ENCODE measurements at places on chromosomes 7 and 10.

DNA sequence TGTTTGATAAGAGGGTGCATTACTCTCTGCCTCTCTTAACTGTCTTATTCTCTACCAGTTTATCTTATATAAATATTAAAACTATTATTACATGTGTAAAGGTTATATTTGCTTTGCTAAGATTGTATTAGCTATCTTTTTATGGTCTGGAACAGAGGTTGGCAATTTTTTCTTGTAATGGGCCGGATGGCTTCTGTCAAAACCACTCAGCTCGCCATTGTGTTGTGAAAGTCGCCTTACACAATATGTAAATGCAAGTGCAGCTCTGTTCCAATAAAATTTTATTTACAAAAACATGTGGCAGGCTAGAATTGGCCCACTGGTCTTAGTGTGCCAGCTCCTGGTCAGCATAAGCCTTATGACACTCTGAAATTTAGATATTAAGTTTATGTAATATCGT is 185.8 kb downstream of the SDK1 start:
- DNase-seq: no peak

- DNase-seq: no peak
Measured at GRCh38 chr10:70830164-70830563, 14.4 kb downstream of the SGPL1 start.

GRCh38 chr7:96481796-96482195 is 159.9 kb upstream of the SLC25A13 start:
- DNase-seq: no peak

- DNase-seq: no peak
Measured at GRCh38 chr7:729140-730000, 2.3 kb upstream of the PRKAR1B start.

DNA sequence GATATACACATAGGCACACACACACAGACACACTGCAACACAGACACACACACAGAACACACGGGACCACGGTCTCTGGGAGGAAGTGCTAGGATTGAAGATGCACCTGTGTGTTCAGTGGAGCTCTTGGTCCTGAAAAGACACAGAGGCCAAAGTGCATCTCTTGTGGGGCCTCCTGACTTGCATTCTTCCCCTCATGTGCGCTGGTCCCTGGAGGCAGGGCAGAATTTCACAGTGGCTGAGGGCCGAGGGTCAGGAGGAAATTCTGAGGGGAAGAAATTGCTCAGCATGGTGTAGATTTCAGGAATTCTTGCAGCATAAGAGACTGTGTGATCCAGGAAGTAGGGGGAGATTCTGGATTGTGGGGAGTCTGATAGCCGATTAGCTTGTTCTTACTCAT is 35.9 kb downstream of the WDFY4 start:
- DNase-seq: no peak

DNA sequence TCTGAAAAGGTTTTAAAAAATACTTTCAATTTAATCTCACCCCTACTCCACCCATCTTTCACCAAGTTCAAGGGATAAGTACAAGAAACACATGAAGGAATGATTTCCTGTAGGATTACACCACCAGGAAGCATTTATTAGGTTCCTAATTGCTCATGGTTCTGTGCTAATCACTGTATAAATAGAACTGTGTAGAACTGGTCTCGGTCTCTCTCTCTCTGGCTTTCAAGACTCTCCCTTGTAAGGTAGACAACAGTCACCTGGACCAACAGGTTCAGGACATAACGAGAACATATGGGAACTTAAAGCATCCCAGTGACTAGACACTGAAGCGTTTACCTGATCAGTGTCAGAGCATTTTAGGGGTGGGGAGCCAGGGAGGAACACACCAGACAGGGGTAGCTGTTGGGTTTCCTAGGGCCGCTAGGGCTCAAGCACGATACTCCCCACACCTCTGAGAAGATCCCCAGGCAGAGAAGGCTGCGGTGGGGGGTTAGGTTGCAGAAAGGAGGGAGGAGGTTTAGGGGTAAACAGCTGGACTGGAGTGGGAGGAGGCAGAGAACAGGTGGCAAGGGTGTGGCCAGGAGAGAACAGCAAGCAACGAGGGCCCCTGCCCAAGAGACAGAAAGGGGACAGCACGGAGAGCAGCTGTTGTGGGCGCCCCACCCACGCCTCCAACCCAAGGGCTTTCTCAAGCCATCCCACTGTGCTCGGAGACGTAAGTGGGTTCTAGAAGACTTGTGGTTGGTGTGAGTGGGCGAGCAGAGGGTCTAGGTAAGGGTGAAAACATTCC is 52.5 kb upstream of the USP6NL start:
- no peak for DNase-seq

DNA sequence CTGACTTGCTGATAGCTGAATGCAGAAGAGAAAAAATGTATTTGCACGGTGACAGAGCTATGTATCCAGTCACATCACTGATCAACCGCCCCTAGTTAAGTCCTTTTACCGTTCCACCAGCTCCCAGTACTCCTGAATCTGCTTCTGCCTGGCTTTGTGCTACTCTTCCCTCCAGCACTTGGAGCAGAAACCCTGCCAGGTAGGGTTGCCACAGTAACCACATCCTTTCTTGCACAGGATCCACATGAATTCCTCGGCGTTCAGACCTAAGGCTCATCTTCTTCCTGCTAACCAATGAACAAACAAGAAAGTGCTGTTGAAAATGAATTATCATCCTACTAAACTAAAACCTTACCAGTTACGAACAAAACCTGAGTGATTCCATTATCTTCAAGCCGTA is 52.0 kb upstream of the KCTD7 start:
- DNase-seq: no peak

- no peak for DNase-seq
Measured at GRCh38 chr7:750111-750905, 23.2 kb upstream of the PRKAR1B start.

DNA sequence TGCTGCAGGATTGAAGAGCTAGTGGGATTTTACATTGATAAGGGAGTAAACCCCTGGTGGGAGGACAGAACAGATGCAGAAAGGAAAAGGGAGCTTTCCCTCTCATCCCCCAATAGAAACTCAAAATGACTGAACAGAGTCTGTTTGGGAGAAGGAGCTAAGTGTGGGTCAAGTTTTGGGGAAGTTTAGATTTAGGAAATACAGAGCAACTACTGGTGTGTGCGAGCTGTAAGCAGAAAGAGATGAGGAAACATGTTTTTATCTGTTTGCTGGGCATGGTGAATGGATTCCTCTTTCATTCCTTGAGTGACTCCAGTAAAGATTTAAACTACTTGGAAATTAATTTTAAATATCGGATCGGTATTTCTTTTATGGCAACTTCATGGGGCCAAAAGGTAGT is 132.7 kb downstream of the AOAH start:
- DNase-seq: no peak

- no peak for DNase-seq
Measured at GRCh38 chr10:119078422-119079179, 2.0 kb downstream of the EIF3A start.

GRCh38 chr7:25600262-25600920 is 372.1 kb upstream of the NPVF start:
- no peak for DNase-seq

DNA sequence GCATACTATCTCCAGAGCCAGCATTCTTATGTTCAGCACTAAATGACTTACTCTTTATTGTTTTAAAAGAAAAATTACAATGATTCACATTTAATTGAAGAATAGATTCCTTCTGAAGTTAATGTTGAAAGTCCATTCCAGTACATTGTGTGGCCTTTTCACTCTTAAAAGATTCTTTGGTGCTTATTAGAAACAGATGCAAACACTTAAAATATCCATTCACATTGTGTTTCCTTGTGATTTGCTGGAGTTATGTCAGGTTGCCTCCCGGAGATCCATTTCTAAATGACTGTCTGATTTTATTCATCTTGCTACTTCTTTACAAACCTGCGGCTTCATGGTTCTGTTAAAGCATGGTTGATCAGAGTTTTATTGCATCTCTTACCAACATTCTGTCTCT is 152.8 kb downstream of the FOXP2 start:
- DNase-seq: no peak

DNA sequence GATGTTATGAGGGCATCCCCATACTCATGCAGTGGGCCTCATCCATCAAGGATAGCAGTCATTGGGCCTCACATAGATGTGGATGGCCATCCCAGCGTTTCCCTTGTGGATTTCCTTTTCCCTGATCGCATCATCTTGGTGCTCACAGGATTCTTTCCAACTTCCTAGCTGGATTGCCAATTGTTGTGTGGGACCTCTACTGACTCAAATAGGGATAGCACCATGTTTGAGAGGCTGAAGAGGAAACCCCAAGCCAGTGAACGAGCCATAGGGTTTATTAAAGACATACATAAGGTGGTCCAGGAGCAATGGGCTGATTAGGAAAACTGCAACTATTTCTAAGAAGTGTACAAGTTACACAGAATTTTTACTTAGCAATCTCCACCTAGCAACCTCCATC is 21.8 kb downstream of the ASZ1 start:
- no peak for DNase-seq

GRCh38 chr7:50276483-50276882 is 28.0 kb upstream of the IKZF1 start:
- no peak for DNase-seq

DNA sequence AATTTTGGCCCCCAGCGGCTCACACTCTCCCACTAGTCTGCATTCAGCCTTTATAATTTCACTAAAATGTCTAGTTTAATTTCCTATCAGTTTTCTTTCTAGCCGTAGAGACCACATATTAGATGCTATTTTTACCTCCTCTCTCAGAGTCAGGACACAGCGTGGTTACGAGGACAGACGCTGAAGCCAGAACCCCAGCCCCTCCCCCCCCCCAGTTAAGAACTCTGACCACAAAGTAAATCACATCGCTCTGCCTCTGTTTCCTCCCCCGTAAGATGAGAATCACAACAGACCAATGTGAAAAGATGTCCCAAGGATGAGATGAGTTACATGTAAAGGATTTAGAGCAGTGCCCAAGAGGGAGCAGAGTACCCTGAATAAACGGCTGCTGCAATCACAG is 11.1 kb upstream of the TARP start:
- DNase-seq: no peak

DNA sequence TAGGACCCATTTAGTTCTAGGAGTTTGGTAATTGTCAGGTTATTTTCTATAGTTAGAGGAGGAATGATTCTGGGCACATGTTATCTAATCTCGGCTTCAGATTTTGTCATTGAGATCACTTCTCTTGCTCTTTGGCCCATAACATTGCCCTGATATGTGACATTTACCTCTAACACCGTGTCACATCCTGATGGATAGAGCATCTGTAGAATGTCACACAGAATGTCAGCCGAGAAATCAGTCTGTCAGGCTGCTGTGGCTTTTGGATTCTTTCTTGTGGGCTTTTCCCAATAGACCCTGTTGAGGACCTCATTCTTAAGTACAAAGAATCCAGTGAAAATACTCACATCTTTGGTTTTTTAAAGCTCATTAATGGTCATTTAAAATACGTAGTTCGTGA is 142.4 kb downstream of the LRRC4 start:
- no peak for DNase-seq

GRCh38 chr10:71939861-71940474 is 24.2 kb upstream of the CHST3 start:
- DNase-seq: no peak

GRCh38 chr10:91378061-91378460 is 32.1 kb upstream of the HECTD2 start:
- no peak for DNase-seq

DNA sequence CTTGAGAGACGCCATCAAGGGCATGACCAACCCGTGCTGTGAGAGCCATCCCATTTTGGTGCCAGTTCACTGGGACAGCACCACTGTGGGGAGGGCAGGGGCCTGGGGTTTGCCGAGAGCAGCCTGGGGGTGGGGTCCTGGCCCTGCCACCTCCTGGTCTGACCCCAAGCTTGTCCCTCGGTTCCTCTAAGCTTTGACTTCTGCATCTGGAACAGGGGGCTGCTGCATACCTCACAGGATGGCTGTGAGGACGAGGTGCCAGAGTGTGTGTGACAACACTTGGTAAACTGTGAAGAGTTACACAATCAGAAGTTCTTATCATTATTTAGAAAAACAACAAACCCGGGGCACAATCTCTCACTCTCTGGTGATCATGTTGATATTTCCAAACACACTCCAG is 89.9 kb downstream of the CRTAC1 start:
- DNase-seq: no peak

All from NCI-H1417 (cell line).